Neural progenitor cell (in vitro differentiated cells): ENCODE measurements at places on chromosomes 7 and 10.

GRCh38 chr10:14250496-14251076 lies 80.1 kb downstream of the FRMD4A start:
- DNase-seq = no peak

DNA sequence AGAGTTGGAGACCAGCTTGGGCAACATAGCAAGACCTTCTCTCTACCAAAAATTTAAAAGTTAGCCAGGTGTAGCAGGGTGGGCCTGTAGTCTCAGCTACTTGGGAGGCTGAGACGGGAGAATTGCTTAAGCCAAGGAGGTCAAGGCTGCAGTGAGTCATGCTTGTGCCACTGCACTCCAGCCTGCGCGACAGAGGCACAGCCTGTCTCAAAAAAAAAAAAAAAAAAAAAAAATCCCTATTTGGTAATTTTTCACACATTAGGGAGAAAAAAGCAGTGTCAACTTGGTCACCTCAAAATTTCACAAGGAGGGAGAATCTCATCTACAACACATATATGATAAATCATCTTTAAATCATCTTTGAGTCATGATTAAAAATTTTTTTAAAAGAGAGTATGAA lies 6.4 kb upstream of the ZNF398 start:
- DNase-seq = no peak

DNA sequence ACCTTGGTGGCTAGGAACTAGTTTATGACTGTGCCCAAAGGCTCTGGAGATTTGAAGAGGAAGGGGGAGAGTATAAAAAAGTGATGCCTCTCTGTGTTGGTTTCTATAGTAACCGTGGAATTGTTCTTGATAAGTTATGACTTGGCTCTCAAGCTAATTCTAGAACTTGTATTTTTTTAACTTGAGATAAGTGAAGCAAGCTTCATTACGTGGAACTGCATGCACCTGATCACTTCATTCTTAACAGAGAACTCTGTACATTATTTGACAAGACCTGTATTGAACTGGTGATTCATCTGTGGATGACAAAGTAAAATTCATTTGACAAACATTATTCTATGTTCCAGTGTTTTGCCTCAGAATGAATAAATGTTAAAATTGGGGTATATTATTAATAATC lies 1452.2 kb downstream of the REEP3 start:
- no peak for DNase-seq

GRCh38 chr7:128800567-128800966 lies 8.8 kb downstream of the CCDC136 start:
- DNase-seq = no peak

DNA sequence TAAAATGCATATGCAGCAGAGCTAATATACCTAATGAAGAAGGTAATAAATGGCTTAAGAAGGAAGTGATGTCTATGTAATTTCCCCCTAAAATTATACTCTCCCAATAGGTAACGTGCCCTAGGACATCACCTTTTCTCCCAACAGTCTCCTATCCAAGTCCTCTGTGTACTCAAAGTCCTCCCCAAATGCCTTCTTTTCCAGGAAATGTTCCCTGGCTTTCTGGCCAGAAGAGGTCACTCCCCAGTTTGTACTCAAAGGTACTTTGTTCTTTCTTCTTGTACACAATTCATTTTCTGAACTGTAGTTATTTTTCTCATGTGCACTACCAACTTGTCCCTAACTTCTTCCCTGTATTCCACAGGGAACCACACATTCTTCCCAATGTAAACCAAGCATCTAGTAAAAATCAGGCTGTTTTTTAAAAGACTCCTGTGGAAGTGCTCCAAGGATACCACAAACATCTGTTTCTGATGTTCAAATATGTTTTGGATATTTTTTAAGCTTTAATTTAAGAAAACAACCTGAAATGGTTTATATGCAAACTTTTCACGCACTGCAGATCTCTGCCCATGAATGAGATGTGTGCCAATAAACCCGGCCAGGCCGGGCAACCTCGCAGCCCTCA lies 262.3 kb upstream of the KLF14 start:
- DNase-seq = no peak

DNA sequence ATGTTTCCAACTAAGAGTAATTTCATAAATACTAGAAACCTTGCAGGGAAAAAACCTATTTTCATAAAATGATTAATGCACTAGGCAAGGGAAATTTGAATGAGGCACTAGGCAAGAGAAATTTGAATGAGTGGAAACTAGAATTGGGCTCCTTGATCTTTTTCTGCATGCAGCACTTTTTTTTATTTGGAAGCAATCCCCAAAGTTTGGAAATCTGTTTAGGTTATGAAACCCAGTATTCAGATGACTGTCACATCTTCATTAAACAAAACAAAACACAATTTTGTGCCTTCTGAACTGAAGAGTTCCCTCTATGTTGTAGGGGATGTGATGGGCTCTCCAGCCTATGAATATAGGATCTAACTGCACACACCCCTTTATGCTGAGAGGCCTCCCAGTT lies 201.9 kb downstream of the BAMBI start:
- DNase-seq = no peak

GRCh38 chr10:133158756-133159610 lies 1.0 kb upstream of the KNDC1 start:
- peak; percentile 57 for DNase-seq

- no peak for DNase-seq
Measured at GRCh38 chr7:155278921-155279320, 18.8 kb upstream of the INSIG1 start.

DNA sequence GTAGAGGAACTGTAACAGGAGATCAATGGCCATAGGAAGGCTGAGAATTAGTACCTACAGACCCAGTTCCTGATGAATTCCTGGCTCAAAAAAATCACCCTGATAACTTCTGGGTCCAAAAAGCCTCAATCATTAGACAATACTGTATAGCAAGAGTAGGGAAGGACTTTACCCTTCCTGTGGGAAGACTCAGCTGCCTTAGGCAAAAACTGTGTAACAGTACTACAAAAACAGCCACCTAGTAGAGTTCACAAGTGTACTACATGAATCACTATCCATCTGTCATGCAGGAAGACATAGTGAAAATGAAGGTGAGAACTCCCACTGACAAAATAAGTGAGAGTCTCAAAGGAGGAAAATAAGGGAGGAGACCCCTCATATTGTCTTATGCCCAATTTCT lies 47.6 kb downstream of the MAP3K8 start:
- DNase-seq = no peak

- DNase-seq = no peak
Measured at GRCh38 chr10:6069081-6069931, 7.1 kb upstream of the IL2RA start.

- DNase-seq = no peak
Measured at GRCh38 chr10:124289851-124290795, 128.6 kb downstream of the OAT start.

DNA sequence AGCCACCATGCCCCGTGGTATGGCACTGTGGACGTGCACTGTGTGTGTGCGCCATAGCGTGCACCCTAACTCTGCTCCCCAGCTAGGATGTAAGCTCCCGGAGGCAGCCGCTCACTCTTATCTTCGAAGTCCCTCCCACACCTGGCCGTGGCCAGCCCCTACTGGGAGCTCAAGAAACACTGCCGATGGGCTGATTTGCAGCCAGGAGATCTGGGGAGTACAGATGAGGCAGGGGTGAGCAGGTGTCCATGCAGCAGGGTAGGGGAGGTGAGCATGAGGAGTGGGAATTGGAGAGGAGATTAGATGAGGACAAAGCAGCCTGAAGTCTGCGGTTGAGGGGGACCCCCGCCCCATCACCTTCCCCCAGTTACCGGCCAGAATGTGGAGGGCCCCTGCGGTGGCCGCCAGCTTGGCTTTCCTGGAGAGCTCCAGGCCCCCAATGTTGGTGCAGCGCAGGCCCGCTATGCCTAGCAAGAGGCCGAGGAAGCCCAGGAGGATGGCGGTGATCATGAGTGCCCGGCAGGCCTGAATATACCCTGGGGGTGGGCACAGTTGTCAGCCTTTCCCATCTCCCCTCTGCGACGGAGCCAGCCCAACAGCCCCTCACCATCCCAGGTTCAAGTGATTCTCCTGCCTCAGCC lies 3.6 kb downstream of the CLDN15 start:
- no peak for DNase-seq

DNA sequence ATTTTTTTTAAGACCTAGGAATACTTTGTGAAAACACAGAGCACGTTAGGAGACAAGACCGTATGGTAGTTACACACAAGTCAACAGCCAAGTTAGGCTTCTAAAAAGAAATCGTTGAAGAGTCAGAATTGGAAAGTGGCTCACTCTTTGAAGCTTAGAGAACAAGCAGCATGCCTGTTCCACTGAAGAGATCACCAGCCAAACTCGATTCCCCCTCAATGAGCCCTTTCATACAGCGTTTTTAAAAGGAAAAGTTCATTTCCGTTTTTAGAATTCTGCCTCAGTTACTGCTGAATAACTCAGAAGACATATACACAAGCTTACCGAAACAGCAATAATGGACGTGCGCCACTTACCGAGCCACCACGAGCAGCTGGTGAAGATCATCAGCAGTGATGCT lies 41.0 kb downstream of the MCMBP start:
- no peak for DNase-seq

- peak; percentile 6 for DNase-seq
Measured at GRCh38 chr7:88638583-88638982, 120.9 kb upstream of the ZNF804B start.
